ENCODE measurements at places on chromosomes 16 and 17. TPM values are rescaled to one million over a fixed set of nuclear protein-coding genes. Genes with fewer than 3 reads are reported as not detected.

SUMO2 gene
- total RNA-seq = 317 TPM

CLDN7 gene
- 279 TPM for total RNA-seq

NOXO1 gene
- 4.6 TPM for total RNA-seq

PTX4 gene
- not detected for total RNA-seq

WFDC1 gene
- total RNA-seq = 1.1 TPM

LGALS9B gene
- total RNA-seq = 14.3 TPM

HOXB13 gene
- not detected for total RNA-seq

CDH3 gene
- total RNA-seq = 94.1 TPM

SCGB1C2 gene
- total RNA-seq = not detected

CDT1 gene
- 21.6 TPM for total RNA-seq

STXBP4 gene
- 3.9 TPM for total RNA-seq

NATD1 gene
- 2.1 TPM for total RNA-seq

ALDH3A1 gene
- 194 TPM for total RNA-seq

NHERF1 gene
- total RNA-seq = 297 TPM

SRCIN1 gene
- 6.6 TPM for total RNA-seq

Measured in esophagus mucosa (tissue), 1 donor.